ENCODE measurements at places on chromosomes 2 and 18.

DNA sequence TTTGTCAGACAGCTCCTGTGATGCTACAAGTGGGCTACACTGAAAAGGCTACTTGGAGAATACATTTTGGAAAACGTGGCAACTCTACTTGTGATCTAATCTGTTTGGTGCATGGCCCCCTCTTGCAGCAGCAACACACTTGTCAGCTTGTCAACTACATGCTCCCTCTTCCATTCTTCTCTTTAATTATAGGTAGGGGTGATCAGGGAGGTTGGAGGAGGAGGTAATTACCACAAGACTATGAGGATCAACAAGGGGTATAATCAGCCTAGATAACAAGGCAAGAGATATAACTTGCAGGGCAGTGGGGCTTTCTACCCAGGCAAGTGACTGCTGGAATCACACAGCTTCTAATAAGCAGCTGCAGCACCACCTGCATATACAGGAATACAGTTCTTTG is 104.9 kb downstream of the ACVR1 start:
- no peak for DNase-seq

DNA sequence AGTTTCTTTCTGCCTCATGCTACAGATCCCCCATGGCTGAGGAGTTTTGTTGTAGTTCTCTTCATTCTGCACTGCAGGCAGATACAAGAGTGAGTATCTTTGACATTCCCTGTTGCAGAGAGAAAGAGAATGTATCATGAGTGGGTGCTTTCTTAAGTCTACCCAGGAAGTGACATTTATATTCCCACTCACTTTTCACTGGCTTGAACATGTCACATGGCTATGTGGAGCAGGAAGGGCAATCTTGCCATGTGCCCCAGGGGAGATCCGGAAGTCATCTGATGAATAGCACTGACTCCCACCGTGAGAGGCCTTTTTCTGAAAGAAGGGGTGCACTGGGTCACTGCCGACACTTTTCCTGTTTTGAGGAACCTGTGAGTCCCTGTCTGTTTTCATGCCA is 66.4 kb upstream of the BOD1L2 start:
- no peak for DNase-seq

- DNase-seq = no peak
Measured at GRCh38 chr2:178635897-178636296, 155.6 kb downstream of the PLEKHA3 start.

DNA sequence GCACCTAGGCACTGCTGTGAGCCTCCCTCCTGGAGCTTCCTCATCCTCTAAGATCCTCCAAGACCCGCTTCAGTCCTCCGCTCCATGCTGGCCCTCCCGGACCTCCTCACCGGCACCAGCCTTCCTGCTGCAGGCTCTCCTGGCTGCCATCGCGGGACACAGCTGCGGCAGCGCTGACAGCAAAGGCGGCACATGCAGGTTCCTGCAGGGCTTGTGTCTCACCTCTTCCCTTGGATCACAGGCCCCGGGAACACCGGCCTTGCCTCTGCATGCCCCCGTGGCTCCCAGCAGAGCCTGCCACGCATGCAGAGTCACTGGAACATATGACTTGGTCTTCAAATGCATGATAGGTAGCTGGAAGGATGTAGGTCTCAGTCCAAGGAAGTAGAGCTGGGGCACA is 67.2 kb downstream of the PTGR3 start:
- DNase-seq = no peak
